ENCODE measurements at places on chromosomes 5 and 9.

DNA sequence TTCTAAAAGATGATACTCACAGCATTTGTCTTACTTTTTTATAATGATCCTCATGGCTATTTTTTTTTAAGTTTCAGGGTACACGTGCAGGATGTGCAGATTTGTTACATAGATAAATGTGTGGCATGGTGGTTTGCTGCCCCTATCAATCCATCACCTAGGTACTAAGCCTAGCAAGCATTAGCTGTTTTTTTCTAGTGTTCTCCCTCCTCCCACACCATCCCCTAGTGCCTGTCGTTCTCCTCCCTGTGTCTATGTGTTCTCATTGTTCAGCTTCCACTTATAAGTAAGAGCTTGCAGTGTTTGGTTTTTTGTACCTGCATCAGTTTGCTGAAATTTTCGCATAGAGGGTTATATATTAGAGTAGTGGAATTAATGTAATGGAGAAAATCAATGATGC is 189.1 kb upstream of the CDH12 start:
- no peak for DNase-seq

DNA sequence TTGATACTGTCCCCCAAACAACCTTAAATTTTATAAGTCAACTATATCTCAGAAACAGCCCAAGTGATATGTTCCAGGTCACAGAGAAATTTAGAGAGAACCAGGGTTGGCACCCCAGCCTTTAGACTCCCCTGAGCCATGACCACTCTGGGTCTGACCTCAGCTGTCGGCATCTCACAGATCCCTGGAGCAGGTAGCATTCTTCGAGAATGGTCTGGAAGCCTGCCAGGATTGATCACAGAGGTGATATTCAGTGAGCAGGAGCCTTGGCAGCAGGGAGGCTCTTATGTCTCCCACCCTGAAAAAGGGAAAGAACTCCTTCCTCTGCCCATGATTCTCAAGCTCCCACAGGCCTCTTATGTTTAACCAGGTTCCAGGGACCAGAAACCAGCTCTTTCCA is 58.2 kb downstream of the PLK2 start:
- no peak for DNase-seq

DNA sequence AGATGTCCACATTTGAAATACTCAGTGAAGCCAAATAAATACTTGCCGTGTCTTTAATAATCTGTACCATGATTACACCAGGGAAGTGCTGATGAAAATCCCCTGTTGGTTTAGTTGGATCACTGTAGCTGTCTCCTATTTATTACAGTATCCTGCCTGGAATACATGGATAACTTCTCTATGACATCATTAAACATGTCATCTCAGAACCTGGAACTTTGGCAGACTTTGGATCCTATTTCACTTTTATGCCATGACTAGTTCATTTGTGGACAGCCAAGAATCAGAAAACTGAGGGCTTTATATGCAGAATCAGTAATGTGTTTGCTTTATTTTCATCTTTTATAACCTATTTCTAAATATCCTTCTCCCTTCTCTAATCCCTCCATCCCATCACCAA is at the start of gene TXNDC8:
TXNDC8 (minus strand) TSS at position 137 of the 400 bp plus-strand sequence.
- DNase-seq = no peak

- DNase-seq = no peak
Measured at GRCh38 chr9:8140557-8140956, 341.0 kb upstream of the DMAC1 start.

- DNase-seq = no peak
Measured at GRCh38 chr9:6630502-6631206, 14.9 kb downstream of the GLDC start.

DNA sequence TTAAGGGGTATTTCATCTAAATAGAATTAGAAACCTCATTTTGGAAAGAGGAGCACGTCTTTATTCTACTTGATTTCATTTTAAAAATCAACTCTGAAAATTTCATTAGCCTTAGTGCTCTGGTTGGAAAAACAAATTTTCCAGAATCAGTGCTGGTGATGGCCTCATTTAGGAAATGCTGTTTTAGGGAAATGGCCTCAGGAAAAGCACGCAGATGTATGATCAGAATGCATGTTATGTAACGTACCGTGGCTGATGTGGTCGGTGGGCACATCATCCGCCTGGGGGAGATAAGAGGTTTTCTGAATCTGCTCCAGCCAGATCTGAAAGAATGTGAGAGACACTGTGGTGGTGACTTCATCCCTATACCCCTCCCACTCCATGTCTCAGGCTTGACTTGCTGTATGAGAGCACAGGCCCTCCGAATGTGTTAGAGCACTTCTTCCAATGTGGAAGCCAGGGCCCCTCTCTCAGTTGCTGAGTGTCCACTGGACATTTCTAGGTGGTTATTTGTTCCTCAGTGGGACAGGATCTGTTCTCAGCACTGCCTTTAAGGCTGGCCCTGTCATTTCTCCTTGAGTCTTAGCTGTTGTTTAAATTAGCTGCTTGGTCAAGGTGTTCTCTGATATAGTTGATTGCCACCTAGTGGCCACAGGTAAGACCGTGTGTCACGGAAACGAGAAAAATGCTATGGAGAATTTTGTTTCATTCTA is 96.5 kb downstream of the ARHGAP26 start:
- DNase-seq = no peak

- no peak for DNase-seq
Measured at GRCh38 chr5:39599721-39600431, 175.1 kb upstream of the DAB2 start.

DNA sequence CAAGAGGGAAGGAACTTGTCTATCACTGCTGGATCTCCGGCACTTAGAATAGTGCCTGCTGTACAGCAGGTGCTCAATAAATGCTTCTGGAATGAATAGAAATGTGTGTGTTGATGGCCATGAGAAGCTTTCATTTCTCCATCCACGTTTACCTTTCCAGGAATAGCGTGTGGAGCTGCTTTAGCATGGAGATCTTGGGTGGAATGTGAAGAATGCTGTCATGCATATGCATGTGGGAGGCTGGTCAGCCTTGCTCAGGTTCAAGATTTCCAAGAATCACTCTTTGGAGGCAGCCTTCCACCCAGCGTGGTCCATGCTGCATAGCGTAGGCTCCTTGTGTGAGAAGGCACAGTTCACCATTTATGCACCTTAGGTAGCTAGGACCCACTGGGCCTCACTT is 19.2 kb downstream of the COL15A1 start:
- DNase-seq = no peak

DNA sequence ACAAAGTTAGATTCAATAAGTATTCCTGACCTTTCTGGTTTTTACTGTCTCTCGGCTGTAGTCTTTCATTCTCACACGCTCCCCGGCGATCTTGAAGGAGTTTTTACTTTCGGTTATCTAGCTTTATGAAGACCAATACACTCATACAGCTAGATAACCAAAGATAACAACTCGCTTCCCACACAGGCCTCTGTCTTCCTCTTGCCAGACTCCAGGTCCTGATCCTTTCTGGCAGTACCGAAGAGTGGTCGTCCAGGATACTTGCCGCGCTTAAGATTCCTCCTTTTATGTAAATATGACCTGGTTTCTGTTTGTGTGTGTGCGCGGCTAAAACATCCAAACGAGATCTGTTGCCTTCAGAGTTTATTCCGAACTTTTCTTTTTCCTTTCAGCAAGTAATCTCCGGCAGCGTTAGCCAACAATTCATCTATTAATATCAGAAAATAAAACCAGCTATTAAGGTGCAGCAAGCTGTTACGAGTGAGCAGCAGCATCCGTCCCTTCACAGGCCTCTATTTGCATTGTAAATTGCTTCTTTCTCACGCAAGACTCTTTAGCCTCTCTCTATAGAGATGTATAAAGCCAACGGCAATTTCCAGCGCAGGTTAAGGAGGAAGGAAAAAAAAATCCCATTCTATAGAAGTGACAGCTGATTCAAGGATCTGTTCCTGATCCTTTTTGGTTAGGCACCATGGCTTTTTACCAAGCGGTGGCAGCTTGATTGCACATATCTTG is 216.1 kb downstream of the MEF2C start:
- no peak for DNase-seq

DNA sequence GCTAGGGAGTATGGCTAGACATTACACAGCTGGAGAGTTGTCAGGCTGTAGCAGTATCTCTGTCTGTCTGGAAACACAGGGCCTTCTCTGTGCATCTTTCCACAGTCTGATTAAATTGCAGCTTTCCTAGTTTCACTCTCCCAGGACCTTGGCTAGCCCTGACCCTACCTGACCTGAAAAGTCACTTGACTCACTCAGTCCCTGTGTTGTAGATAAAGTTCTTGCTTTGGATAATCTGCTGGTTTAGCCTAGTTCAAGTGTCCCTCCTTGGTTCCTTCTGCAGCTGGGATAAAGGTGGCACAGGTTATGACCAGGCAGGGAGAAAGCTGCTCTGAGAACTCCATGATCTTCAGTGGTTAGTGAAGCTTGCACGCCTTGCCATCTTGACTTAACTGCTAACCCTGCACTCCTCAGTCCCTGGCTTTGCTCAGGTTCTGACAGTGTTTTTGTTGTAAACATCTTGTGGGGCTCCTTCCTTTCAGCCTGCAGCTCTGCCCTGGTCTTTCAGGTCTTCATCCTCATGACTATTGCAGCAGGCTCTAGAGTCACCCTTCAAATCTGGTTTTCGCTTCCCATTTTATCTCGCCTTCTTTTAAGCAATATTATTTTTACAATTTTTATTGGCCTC is 101.0 kb downstream of the PIP5K1B start:
- no peak for DNase-seq

DNA sequence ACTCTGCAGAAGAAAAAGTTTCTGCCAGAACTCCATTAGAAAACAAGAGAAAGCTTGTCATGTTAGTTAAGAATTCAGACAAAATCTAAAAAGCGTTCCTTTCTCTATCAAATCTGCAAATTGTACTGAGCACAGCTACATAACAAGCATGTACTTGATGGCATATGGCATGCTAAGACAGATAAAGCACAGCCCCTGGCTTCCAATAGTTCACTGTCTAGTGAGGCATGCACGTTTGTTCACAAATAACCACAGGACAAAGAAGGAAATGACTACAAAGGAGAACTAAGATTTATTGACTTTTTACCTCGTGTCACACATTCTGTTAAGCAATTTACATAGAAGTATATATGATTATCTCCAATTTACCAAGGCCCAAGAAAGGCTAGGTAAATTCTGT is 518.2 kb upstream of the TLE4 start:
- no peak for DNase-seq

DNA sequence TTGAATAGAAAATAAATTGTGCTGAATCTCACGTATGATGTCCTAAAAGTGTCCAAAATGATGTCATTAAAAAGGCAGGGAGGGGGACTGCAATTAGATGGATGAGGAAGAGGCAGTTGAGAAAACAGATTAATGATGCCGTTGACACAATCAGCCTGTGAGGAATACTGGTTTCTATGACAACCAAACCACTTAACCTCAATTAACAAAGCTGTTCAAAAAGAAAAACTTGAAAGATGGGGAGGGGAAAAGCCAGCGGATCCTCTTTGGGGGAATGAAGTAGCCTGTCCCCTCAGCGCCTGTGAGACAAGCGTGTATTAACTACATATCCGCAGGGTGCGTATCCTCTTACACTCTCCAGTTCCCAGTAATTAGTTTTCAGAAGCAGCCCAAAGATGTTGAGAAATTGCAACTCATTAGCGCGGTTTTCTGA is 160.7 kb downstream of the TTC39B start:
- no peak for DNase-seq

- no peak for DNase-seq
Measured at GRCh38 chr5:168219515-168220410, 71.7 kb upstream of the WWC1 start.

DNA sequence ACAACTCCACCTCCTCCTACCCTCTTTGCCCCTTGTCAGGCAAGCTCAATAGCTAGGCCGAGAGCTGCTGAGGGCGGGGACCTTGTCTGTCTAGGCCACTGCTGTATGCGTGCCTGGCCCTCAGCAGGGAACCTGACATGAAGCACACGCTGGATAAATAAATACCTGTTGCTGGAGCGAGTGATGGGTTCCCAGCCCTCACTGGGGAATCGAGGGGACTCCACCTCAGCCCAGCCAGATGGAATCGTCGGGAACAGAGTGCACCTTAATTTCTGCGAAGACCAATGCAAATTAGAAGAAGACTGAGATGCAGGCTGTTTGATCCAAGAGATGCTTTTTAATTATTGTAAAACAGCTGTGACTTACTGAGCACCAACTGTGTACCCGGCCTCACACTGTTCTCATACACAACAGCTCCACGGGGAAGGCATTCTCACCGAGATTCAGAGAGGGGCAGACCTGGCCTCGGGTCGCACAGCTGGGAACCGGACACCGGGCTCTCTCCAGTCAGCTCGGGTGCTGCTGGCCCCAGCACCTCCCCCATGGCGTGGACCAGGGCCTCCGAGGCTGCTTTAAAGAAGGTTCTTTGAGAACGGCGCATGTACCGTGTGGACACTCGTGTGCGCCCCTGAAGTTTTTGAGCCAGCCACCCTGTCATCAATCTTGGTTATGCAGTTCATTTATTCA is 109.7 kb upstream of the IER5L start:
- DNase-seq = no peak

DNA sequence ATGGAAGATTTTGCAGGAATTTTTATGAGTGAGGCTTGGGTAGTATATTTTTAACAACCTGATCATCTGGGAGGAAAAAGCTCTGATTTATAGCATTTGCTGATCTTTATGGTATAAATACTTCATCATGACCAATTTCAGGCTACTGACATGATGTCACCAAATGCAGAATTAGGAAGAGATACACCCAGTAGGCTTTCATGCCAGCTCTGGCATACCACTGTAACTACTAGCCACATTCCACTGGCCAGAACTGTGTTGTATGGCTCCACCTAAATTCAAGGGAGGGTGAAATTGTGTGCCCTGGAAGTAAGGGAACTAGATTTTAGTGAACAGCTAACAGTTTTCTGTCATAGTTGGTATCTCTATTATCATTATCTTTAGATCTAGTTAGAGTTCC is 17.6 kb downstream of the AP3S1 start:
- DNase-seq = no peak

DNA sequence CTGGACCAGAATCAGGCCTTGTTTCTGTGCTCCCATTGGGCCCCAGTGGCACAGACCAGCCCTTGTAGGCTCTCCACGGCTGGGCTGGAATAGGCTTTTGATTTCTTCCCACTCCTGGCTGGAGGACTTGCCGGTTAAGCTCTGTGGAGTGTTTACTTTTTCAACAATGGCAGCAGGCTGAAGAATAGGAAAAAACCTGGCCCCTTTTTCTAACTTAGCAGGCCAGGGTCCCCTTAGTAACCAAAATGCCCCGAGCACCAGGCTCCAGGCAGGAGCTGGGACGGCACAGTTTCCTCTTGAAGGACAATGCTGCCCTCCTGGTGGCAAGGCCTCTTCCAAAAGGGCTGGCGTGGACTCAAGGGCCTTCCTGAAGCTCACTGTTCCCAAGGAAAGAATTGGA is 230.3 kb downstream of the CRB2 start:
- DNase-seq = no peak

- DNase-seq = no peak
Measured at GRCh38 chr9:121156263-121156731, 45.4 kb downstream of the RAB14 start.

GRCh38 chr5:150285114-150285513 is 4.5 kb downstream of the CAMK2A start:
- no peak for DNase-seq

All from stimulated activated CD8-positive, alpha-beta memory T cell treated with anti-CD3 and anti-CD28 coated beads, Interleukin-7, amount 100 ng/mL, for 1 hour (primary cell).